CD4-positive, alpha-beta T cell treated with Interleukin-1 beta for 1 hour (primary cell): ENCODE measurements at places on chromosomes 3 and 15.

DNA sequence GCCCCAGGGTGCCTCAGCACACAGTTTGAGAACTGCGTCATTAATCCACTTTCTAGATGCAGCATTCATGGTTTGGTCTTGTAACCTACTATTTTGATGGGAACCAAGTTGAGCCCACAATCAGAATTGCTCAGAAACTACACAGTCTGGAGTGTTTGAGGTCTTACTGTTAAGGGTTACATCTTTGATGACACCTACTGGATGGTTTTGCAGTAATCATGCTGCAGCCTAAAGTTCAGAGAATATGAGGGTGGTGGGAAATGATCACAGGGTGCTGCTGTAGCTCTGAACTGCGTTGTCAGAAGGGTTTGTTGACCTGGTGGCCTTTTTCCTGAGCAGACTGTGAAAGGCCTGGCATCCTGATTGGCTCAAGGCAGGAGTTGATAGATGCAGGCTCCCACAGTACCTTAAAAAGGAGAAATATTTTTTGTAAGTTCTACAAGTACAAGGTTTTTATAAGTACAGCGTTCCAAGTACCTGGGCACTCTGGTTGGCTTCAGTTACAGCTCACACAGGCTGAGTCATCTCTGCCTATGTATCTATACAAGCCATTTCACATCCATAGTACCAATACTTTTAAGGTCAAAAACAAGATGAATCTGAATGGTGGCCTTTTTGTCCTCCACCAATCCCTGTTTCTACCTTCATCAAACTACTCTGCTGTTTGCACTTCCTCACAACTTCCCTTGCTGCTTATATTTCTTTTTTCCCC is 60.5 kb upstream of the ACKR4 start:
- no peak for DNase-seq

DNA sequence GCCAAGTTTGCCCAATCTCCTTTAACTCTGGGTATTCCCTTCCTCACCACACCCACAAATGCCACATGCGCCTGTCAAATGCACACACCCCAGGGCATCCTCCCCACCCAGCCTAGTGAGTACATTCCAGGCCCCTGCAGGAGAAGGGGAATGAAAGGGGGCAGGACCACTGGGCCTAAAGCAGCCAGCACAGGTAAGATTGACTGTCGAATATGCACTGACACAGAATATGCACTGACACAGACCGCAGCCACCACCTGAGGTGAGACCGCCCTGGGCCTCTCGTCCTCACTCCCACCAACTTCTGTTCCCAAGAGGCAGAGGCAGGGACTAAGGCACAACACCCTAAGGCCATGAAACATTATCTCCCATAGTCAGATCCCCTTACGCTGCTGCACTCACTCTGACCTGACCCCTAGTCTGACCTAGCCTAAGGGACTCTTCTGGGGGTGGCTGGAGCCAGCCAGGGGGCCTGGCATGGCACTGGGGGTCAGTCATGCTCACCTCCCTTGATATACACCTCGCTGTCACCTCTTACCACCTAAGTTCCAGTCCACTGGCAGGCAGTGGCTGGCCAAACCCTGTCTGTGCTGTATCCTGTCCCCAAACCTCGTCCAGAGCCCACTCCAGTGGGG is 10.8 kb downstream of the AP3B2 start:
- DNase-seq, result no peak

GRCh38 chr3:10907262-10907661 is 85.3 kb upstream of the SLC6A1 start:
- DNase-seq, result no peak

- no peak for DNase-seq
Measured at GRCh38 chr3:156554515-156554841, 439 bp downstream of the SSR3 start.

- DNase-seq, result no peak
Measured at GRCh38 chr15:45023659-45024225, 747 bp downstream of the SORD start.

- no peak for DNase-seq
Measured at GRCh38 chr3:50290161-50290641, 2.0 kb downstream of the IFRD2 start.

DNA sequence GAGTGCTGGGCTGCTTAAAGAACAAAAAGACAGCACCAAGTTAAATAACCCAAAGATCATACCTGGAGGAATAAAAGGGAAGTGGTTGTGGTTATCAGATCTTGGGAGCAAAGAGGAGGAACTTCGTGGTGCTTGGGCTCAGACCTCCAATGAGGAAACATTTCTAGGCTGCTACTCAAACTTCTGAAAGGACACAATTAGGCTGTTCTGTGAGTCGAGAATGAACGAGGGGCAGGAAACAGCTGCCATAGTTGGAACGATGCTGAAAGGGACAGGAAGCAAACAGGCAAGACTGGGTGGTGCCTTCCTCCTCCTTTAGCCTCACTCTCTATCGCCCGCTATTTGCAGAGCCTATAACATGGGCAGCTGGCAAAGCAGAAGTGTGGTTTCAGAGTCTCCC is 276.3 kb upstream of the ARRDC4 start:
- no peak for DNase-seq

GRCh38 chr3:172201870-172202236 is 162.5 kb downstream of the FNDC3B start:
- DNase-seq, result no peak

- no peak for DNase-seq
Measured at GRCh38 chr3:166799-167198, 29.8 kb upstream of the CHL1 start.

GRCh38 chr15:94412979-94413746 is 181.8 kb downstream of the MCTP2 start:
- no peak for DNase-seq
